ENCODE measurements at places on chromosomes 11 and 22. TPM values are rescaled to one million over a fixed set of nuclear protein-coding genes. Genes with fewer than 3 reads are reported as not detected.

Gene ADM
- total RNA-seq = 123 TPM

Gene KBTBD3
- 6.7 TPM for total RNA-seq

- DNase-seq = no peak
These were observed 1413.3 kb downstream of the TBC1D22A start for GRCh38 chr22:48175721-48176120.

GRCh38 chr11:131446590-131447275 is 76.3 kb downstream of the NTM start:
- DNase-seq = no peak

DNA sequence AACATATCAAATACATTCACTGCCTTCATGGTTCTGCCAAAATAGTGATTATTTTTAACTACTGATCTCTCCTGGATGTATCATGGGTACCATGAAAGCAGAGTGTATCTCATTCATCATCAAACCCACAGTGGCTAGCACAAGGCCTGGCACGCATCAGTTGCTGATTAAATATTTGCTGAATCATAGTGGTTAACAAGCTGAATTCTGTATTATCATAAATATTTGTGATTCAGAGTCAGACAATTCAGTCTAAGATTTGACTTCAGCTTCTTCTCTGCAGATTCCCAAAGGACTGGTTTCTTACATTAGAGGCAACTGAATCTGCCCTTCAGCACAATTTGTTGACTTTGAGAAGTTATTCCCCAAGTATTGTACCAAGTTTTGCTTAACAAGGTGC is 715.8 kb upstream of the LRRC4C start:
- DNase-seq = no peak

GRCh38 chr22:36885474-36885873 is 24.7 kb downstream of the NCF4 start:
- no peak for DNase-seq

GRCh38 chr11:80085563-80085962 is 644.7 kb upstream of the TENM4 start:
- DNase-seq = no peak

DNA sequence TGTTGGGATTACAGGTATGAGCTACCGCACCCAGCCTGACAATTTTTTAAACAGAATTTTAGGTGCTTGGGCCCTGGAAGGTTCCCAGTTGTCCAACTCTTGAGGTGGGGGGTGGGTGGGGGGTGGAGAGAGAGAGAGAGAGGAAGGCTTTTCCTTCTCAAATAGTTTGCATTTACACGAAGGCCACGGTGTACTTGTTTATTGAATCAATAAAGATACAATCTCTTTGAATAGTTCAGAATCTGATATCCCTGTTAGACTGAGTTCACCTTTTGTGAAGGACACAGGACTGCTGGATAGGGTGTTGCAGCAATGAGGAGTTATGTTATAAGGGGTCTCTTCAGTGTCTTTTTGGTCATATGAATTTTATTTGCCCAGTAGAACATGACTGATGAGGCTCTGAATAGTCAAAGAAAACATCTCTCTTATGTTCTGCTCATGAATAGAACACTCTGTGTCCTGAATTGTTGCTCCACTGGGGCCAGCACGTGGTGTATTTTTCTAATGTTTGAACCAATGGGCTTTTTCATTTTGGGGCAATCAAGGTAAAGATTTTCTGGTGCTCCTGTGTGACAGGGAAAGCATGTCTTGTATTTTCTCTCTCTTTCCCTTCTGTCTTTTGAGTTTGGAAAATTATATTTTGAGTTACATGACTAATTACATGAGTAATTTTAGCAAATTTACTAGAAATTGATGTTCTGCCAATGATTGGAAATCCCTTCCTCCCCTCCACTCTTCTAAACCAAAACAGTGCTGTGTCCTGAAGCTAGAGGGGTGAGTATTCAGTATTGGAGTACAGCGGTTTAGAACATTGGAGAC is 61.7 kb downstream of the PTPRJ start:
- DNase-seq = no peak

Gene RBMXL2
- not detected for total RNA-seq

GRCh38 chr11:30365793-30366517 is 43.1 kb downstream of the ARL14EP start:
- DNase-seq = no peak

Gene LINC01488
- total RNA-seq = not detected

- DNase-seq = no peak
These were observed 86.0 kb downstream of the KCNQ1 start for GRCh38 chr11:2530855-2531200.

- no peak for DNase-seq
These were observed 11.8 kb upstream of the PRODH start for GRCh38 chr22:18947905-18948304.

- DNase-seq = no peak
These were observed 27.7 kb upstream of the PPP2R1B start for GRCh38 chr11:111793863-111794262.

GRCh38 chr22:41911001-41911611 is 3.8 kb downstream of the SHISA8 start:
- DNase-seq = no peak

GRCh38 chr11:118886681-118887111 is 3.0 kb downstream of the CXCR5 start:
- DNase-seq = no peak

GRCh38 chr11:116375221-116375620 is 397.6 kb downstream of the BUD13 start:
- no peak for DNase-seq

GRCh38 chr11:126345759-126346585 is 9.5 kb upstream of the ST3GAL4 start:
- DNase-seq = no peak

DNA sequence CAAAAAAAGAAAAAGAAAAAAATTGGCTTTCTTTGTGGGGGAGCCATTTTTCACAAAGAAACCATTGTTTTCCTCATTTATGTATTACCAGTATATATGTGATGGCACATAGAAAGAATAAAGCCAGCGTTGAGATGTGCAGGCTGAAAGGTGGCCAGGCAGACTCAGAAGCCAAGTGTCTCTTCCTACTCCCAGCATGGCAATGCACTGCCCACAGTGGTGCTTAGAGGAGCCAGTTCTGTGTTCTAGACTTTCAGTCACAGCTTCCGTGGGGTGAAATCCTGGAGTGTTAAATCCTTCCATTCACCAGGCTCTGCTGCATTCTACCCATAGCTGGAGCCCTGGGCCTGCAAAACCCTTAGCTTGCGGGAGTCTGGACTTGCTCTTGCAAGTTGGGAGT is 18.9 kb downstream of the SNAP29 start:
- no peak for DNase-seq

DNA sequence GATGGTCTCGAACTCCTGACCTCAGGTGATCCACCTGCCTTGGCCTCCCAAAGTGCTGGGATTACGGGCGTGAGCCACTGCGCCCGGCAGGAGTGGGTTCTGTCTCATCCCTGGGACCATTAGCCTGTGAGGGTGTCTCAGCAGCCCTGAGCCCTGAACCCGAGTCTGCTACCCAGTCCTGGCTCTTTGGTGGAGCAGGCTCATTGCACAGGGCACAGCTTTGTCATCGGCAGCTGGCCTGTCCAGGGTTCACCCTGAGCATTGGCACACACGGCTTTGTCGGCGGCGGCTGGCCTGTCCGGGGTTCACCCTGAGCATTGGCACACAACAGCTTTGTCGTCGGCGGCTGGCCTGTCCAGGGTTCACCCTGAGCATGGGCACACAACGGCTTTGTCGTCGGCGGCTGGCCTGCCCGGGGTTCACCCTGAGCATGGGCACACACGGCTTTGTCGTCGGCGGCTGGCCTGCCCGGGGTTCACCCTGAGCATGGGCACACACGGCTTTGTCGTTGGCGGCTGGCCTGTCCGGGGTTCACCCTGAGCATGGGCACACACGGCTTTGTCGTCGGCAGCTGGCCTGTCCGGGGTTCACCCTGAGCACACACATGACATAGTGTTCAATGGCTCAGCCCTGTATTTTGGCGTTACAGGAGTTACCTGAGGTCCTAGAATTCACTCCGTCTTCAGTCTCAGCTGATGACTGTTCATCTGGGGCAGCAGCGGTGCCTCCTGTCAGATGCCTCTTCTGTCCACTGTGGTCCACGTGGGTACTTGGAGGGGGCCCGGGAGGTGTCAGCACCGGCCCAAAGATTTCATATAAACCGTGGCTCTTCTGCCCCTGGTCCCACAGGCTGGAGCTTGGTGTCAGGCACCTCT is 1082.5 kb downstream of the BRD1 start:
- peak; percentile 86 for DNase-seq

Gene TOLLIP
- total RNA-seq = 68.4 TPM

Gene FAM180B
- not detected for total RNA-seq

DNA sequence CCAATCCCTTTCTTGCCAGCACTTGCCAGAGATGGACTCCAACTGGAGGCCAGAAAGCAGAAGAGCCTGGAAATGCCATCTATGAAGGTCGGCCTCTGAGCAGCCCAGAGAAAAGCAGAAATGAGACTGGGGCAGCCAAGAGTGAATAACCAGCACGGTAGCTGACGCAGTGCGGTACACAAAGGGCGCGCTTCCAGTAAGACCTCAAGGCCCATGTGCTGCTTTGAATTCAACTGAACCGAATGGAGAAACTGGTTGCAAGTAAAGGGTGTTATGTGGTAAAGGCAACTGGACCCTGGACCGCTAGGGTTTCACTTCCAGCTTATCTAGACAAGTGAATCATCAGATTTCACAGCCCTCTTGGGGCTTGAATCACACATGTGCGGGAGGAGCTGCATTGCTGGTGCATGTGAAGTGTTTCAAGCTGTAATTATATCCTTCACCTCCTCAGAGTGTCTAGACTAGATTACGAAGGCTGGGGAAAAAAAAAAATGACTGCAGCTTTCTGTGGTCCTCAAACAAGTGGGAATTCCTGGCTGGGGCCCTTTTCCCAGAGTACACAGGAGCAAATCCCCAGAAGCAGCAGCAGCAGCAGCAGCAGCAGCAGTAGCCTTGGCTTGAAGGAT is 128.9 kb downstream of the CCDC34 start:
- no peak for DNase-seq

Gene RASGRP2
- 72.8 TPM for total RNA-seq

Gene MS4A7
- 28.0 TPM for total RNA-seq

DNA sequence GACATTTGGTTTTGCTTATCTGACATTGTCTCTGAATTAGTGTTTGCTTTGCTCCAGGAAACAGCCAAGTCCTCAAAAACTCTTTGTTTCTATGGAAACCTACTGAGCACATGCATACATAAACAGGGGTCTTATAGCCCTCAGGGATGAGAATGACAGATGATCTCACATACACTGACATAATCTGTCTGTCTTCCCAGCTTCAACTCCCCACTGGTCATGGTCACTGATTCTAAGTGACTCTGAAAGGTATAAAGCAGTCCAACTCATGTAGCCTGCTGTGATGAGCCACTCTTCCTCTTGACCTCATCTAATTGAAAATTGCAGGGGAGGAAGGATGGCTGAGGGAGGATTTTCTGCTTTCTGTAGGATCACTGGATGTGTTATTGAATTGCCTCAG is 12.6 kb downstream of the ZNF143 start:
- DNase-seq = no peak

DNA sequence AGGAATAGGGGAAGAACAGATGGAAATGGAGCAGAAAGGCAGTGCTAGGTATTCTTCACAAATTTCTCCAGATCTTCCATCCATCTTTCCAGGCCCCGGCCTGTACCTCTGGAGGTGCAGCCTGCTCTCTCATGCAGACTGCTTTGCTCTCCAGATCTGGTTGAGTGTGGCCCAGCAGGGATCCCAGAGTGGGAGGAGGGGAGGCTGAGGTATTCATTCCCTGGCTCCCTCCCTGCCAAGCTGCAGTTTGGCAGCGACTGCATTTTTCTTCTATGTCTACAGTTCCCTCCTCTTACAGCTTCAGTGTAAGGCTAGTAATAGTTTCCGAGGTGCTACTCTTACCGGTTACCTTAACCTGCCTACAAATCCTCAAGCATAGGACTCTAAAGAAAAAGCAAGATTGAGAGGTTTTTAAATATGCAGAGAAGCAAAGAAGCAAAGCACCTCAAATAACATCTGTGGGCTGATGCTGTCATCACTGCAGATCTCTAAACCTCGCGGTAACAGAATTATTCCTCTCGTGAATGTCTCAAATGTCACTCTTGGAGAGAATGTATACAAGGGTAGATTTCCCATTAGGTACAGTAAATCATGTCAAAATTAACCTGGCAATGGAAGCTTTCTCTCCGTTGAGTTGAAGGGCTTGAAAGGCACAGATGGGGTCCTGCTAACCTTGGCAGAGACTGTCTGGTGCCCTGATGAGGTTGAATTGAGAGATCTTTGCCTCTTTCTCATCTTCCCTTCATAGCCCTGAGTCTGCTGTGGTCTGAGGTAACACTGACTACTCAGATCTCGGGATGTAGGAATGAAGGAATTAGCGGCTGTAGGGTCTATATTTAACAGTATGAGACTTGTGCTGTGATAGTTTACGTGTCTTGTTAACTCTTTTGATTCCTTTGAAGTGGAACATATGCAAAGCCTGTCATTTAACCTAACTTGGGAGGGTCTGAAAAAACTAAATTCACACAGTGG is 297.9 kb upstream of the C11orf87 start:
- DNase-seq = no peak

GRCh38 chr11:21514316-21514715 is 678.6 kb upstream of the ANO5 start:
- no peak for DNase-seq

GRCh38 chr11:66420671-66421476 is at the start of gene NPAS4:
Gene NPAS4 (plus strand): TSS chr11:66421035. CDS start chr11:66421180, 145 bp downstream.
- DNase-seq = no peak

- DNase-seq = no peak
These were observed 318.5 kb downstream of the JRKL start for GRCh38 chr11:96708219-96708878.

GRCh38 chr22:26857169-26857568 is 199.8 kb downstream of the MIAT start:
- DNase-seq = peak; percentile 77

Gene FAM227A
- total RNA-seq = 0.75 TPM

Gene MMP12
- total RNA-seq = not detected

Gene CTTN
- 159 TPM for total RNA-seq

Gene FOLR3
- not detected for total RNA-seq

GRCh38 chr11:43366677-43367076 is 8.0 kb downstream of the TTC17 start:
- no peak for DNase-seq

Gene RAG2
- not detected for total RNA-seq

Gene MOB2
- 66.6 TPM for total RNA-seq

GRCh38 chr11:115764176-115764575 is 260.0 kb upstream of the CADM1 start:
- DNase-seq = no peak

Gene GLB1L2
- 10.2 TPM for total RNA-seq

All from esophagus muscularis mucosa (tissue), 4 donors.